ENCODE measurements at places on chromosomes 12 and 14. TPM values are rescaled to one million over a fixed set of nuclear protein-coding genes. Genes with fewer than 3 reads are reported as not detected.

RNASE2 gene
- total RNA-seq, result not detected

DPF3 gene
- total RNA-seq, result 7.4 TPM

AEBP2 gene
- 45.8 TPM for total RNA-seq

RBM25 gene
- 99.4 TPM for total RNA-seq

- DNase-seq, result peak; percentile 65
- H3K27ac ChIP-seq, result no peak overlapping the region
- H3K27me3 ChIP-seq, result no peaks in the 10 kb centered on the region
- H3K4me3 ChIP-seq, result no peak overlapping the region
- H3K4me1 ChIP-seq, result peaks cover 8% of the 10 kb centered on the region
- peaks cover 25% of the 10 kb centered on the region for H3K36me3 ChIP-seq
These were observed 14.5 kb upstream of the CCT2 start for GRCh38 chr12:69570545-69571399.

- H3K4me1 ChIP-seq, result no peaks in the 10 kb centered on the region
- no peak overlapping the region for H3K27ac ChIP-seq
- DNase-seq, result no peak
- no peaks in the 10 kb centered on the region for H3K36me3 ChIP-seq
- H3K27me3 ChIP-seq, result peaks cover 4% of the 10 kb centered on the region
These were observed 145.3 kb upstream of the DCN start for GRCh38 chr12:91327889-91328288.

- peaks cover 33% of the 10 kb centered on the region for H3K4me1 ChIP-seq
- H3K36me3 ChIP-seq, result peaks cover 57% of the 10 kb centered on the region
- DNase-seq, result no peak
- no peak overlapping the region for H3K27ac ChIP-seq
- no peaks in the 10 kb centered on the region for H3K27me3 ChIP-seq
These were observed 93.9 kb downstream of the RPS6KA5 start for GRCh38 chr14:90966493-90966892.

GRCh38 chr12:4943938-4944284 is 34.2 kb downstream of the KCNA1 start:
- no peaks in the 10 kb centered on the region for H3K27me3 ChIP-seq
- H3K27ac ChIP-seq, result no peak overlapping the region
- DNase-seq, result no peak
- no peaks in the 10 kb centered on the region for H3K36me3 ChIP-seq
- H3K4me3 ChIP-seq, result no peak overlapping the region

- no peak overlapping the region for H3K27ac ChIP-seq
- DNase-seq, result peak; percentile 6
- no peaks in the 10 kb centered on the region for H3K36me3 ChIP-seq
- H3K4me3 ChIP-seq, result no peak overlapping the region
- no peaks in the 10 kb centered on the region for H3K27me3 ChIP-seq
These were observed 932.3 kb downstream of the FLRT2 start for GRCh38 chr14:86462193-86462753.

GRCh38 chr12:121205491-121205890 is 4.4 kb upstream of the P2RX4 start:
- no peak overlapping the region for H3K4me3 ChIP-seq
- peaks cover 18% of the 10 kb centered on the region for H3K4me1 ChIP-seq
- H3K36me3 ChIP-seq, result no peaks in the 10 kb centered on the region

DNA sequence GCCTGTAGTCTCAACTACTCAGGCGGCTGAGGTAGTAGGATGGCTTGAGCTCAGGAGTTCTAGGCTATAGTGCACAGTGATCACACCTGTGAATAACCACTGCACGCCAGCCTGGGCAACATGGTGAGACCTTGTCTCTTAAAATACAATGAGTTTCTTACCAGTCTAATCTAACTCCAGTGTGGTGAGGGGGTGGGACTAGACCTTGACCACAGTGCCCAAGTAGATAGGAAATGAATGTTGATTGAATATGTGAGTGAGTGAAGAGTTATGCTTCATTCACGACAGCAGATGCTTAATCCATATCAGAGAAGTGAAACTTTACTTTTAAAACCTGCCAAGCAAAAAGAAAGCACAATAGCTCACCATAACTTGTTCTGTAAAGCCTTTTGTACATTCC is 11.2 kb upstream of the AK7 start:
- no peak overlapping the region for H3K4me3 ChIP-seq
- DNase-seq, result no peak
- no peak overlapping the region for H3K27ac ChIP-seq
- peaks cover 3% of the 10 kb centered on the region for H3K36me3 ChIP-seq
- H3K4me1 ChIP-seq, result peaks cover 10% of the 10 kb centered on the region

DNA sequence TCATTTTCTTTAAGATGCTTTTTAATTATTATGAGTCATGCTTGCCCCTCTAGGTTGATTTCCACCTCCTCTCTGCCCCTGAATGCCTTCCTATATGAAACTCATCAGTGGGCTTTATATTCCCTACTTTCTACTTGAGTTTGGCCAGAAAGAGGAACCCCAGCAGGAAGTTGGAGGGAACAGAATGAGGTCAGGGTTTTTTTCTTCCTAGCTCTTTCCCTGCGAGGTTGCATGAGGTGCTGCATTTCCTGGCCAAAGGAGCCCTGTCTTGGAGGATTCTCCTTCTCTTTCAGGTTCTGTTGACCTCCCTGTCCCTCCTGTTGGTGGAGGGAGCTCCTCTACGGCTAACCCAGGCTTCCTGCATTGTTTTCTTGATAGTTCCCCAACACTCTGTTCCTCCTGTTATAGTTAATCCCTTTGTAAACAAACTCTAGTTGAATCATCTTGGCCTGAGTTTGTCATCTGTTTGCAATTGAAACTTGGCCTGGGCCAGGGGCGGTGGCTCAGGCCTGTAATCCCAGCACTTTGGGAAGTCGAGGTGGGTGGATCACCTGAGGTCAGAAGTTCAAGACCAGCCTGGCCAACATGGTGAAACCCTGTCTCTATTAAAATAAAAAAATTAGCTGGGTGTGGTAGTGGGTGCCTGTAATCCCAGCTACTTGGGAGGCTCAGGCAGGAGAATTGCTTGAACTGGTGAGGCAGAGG is 15.3 kb upstream of the SPIC start:
- H3K4me3 ChIP-seq, result no peak overlapping the region
- no peak for DNase-seq
- H3K4me1 ChIP-seq, result peaks cover 10% of the 10 kb centered on the region
- peaks cover 5% of the 10 kb centered on the region for H3K36me3 ChIP-seq

DNA sequence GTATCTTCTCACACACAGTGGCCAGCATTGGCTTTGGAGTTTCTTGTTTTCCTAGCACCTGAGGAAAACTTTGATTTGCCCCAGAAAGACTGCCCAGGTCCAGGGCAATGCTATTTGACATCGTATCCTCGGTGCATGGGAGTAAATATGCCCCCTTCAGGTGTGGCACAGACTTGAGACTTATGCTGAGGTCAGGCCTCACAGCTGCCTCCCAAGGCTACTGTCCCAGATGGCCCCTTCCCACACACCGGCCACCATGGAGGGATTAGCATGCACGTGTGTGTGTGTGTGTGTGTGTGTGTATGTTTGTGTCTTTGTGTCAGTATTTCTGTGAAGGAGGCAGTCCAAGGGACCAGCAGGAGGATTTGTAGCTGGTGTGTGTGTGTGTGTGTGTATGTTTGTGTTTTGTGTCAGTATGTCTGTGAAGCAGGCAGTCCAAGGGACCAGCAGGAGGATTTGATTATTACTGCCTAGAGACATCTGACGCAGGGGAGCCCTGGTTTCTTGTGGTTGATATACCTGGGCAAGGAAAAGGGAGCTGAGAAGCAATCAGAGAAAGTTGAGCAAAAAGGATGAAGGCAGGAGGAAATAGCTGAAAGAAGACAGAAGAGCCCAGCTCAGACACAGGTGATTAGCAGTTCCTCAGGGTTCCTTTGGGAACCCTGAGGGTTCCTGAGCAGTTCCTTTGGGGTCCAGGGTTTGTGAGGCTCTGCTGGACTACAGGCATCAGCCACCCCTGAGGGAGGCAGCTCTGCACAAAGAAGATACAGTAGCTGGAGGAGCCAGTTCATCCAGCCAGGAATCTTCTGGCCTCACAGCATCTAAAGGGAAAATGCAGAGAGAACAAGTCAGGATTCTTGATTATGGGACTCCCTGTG is 42.2 kb downstream of the COX16 start:
- no peak overlapping the region for H3K27ac ChIP-seq
- H3K36me3 ChIP-seq, result no peaks in the 10 kb centered on the region
- H3K4me1 ChIP-seq, result no peaks in the 10 kb centered on the region
- H3K4me3 ChIP-seq, result no peak overlapping the region
- DNase-seq, result no peak

- peaks cover 14% of the 10 kb centered on the region for H3K4me1 ChIP-seq
- H3K36me3 ChIP-seq, result no peaks in the 10 kb centered on the region
These were observed 3.1 kb downstream of the ARHGEF25 start for GRCh38 chr12:57614178-57614947.

DNA sequence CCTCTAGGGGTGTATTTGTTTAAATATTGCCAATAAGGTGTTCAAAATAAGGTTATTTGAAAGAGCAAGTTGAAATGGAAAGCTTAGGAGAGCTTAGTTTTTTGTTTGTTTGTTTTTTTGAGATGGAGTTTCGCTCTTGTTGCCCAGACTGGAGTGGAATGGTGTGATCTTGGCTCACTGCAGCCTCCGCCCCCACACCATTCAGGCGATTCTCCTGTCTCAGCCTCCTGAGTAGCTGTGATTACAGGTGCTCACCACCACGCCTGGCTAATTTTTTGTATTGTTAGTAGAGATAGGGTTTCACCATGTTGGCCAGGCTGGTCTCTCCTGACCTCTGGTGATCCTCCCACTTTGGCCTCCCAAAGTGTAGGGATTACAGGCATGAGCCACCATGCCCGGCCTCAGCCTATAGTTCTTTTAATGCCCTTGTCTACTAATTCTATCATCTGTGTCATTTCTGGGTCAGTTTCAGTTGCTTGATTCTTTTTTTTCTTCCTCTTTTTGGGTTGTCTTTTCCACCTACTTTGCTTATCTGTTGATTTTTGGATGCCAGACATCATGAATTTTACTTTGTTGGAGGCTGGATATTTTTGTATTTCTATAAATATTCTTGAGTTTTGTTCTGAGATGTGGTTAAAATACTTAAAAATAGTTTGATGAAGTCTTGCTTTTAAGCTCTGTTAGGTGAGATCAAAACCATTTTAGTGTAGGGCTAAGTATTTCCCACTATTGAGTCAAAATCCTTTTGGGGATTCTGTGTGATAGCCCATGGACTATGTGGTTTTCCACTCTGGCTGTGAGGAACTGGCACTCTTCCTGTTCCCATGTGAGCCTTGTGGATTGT is 18.7 kb downstream of the RCOR1 start:
- peaks cover 11% of the 10 kb centered on the region for H3K4me1 ChIP-seq
- H3K27me3 ChIP-seq, result no peaks in the 10 kb centered on the region
- no peak overlapping the region for H3K4me3 ChIP-seq

DNA sequence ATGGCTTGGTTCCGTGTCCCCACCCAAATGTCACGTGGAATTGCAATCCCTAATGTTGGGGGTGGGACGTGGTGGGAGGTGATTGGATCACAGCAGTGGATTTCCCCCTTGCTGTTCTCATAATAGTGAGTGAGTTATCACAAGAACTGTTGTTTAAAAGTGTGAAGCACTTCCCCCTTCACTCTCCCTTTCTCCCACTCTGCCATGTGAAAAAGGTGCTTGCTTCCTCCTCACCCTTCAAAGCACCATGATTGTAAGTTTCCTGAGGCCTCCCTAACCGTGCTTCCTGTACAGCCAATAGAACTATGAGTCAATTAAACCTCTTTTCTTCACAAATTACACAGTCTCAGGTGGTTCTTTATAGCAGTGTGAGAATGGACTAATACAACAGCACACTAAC is 5.3 kb upstream of the CEP128 start:
- H3K27me3 ChIP-seq, result peaks cover 20% of the 10 kb centered on the region
- H3K36me3 ChIP-seq, result peaks cover 4% of the 10 kb centered on the region
- H3K4me3 ChIP-seq, result no peak overlapping the region
- H3K27ac ChIP-seq, result no peak overlapping the region
- no peak for DNase-seq

DNA sequence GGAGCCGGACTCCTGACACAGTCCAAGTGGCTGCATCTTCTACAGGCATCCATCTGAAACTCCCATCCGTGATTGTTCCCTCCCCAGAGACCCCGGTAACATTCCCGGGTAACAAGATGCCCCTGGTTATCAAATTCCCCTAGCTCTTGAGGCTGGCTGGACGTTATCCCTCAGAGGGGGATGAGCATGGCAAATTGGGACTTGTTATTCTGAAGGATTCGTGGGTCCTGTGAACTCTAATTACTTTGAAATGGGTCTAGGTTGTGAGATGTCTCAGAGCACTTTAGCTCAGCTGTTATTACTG is 642 bp upstream of the PAN2 start:
- H3K4me1 ChIP-seq, result peaks cover 54% of the 10 kb centered on the region
- H3K27me3 ChIP-seq, result no peaks in the 10 kb centered on the region
- peaks cover 12% of the 10 kb centered on the region for H3K36me3 ChIP-seq
- DNase-seq, result no peak

DNA sequence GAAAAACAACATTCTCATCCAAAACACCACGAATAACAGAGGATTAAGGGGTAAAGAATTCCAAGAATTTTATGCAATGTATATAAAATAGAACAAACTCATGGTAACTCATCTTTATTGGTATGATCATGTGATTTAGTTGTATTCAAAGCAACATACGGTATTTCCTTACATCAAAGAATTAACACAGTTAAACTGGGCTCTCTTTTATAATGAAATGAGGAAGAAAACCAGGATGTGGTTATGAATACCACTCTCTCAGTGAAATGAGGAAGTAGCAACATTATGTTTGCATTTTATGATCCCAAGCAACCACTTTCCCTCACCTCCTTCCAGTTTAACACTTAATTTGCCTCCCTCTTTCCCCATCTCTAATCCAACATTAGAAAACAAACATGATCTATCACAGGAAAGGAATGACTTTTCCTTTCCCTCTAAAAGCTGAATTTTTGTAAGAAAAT is 22.9 kb downstream of the SPTLC2 start:
- peak overlapping the region; percentile 89 for H3K27ac ChIP-seq
- H3K4me1 ChIP-seq, result peaks cover 68% of the 10 kb centered on the region
- peaks cover 54% of the 10 kb centered on the region for H3K36me3 ChIP-seq
- peak overlapping the region; percentile 65 for H3K4me3 ChIP-seq
- DNase-seq, result no peak
- no peaks in the 10 kb centered on the region for H3K27me3 ChIP-seq

DNA sequence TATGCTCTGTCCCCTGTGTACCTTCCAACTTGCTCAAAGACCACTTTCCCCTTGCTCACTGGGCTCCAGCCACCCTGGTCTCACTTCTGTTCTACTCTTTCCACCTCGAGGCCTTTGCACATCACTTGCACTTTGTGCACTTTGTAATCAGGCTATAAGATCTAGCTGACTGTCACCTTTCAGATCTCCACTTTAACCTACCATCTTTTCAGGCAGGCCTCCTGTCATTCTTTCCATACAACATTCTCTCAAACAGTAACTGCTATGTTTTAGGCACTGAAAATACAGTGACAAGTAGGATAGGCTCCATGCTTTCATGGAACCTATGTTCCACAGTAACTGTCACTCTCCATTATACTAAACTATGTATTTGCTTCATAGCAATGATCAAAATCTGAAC is 14.0 kb downstream of the CPM start:
- no peak overlapping the region for H3K4me3 ChIP-seq
- DNase-seq, result no peak
- no peak overlapping the region for H3K27ac ChIP-seq

GRCh38 chr12:106118-106591 is 39.6 kb downstream of the IQSEC3 start:
- DNase-seq, result no peak
- no peak overlapping the region for H3K4me3 ChIP-seq
- H3K27ac ChIP-seq, result no peak overlapping the region
- no peaks in the 10 kb centered on the region for H3K36me3 ChIP-seq
- peaks cover 13% of the 10 kb centered on the region for H3K4me1 ChIP-seq
- peaks cover 8% of the 10 kb centered on the region for H3K27me3 ChIP-seq

GRCh38 chr14:97633131-97633738 is 836.1 kb downstream of the VRK1 start:
- H3K4me1 ChIP-seq, result peaks cover 42% of the 10 kb centered on the region
- no peak for DNase-seq
- no peak overlapping the region for H3K4me3 ChIP-seq

- no peaks in the 10 kb centered on the region for H3K36me3 ChIP-seq
- H3K27ac ChIP-seq, result no peak overlapping the region
- H3K27me3 ChIP-seq, result no peaks in the 10 kb centered on the region
- H3K4me3 ChIP-seq, result no peak overlapping the region
- no peak for DNase-seq
These were observed 18.6 kb downstream of the HSD17B6 start for GRCh38 chr12:56781726-56782125.
